Fibroblast of lung (primary cell): ENCODE measurements at places on chromosomes 3 and 15.

- peak; percentile 38 for DNase-seq
Observed at GRCh38 chr3:146469150-146470017, at the start of gene PLSCR2. Gene PLSCR2, minus strand, starts transcription at chr3:146469561. Its CDS starts 9,657 bp downstream, at chr3:146459904.

DNA sequence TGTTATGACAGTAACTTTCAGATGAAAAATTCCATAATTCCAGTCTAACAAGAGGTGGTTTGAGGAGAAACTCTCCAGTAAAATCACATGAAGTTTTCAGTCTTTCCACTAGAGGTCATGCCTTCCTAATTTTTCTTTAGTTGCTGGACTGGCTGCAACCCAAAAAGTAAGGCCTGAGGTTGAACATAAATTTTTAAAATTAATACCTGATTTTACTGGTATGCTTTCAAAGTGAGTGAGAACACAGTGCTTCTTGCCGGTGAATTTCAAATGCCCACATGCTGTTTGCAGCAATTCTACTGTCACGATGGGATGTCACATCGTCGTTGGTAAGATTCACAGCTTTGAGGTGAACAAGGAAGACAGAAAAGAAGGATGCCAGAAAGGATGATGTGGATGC is 89.0 kb upstream of the FGF12 start:
- DNase-seq, result peak; percentile 75

GRCh38 chr3:182393151-182393550 is 400.2 kb upstream of the ATP11B start:
- DNase-seq, result no peak

- no peak for DNase-seq
Observed at GRCh38 chr15:71281256-71281655, 166.0 kb downstream of the THSD4 start.

DNA sequence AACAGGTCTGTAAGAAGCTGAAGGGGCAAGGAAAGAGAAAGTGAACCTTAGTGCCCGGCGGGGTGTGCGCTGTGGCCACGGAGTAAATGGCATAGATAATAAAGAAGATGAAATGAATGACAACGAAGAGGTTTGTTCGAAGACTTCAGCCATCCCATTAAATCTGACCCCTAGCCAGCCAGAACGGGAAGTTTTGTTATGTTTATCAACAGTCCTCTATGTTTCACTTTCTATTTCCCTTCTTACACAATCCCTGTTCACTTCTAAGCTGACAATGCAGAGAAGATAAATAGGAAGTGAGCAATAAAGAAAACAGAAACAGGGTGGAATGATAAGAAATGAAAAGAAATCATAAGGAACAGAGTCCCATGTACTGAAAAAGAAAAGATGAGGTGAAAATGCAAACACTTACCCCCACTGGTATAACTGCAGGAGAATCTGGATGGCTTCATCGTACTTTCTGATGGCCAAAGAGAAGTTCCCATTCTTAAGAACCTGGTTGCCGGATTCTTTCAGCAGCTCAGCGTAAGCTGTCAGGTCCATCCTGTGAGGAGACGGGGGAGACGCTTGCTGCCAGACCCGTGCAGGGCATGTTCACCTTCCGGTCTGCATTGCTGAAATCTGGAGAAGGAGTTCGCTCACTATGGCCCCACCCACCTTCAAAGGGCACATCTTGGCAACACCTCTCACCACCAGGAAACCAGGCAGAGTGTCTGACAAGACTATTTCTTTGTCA is 36.8 kb downstream of the TRANK1 start:
- DNase-seq, result peak; percentile 84

DNA sequence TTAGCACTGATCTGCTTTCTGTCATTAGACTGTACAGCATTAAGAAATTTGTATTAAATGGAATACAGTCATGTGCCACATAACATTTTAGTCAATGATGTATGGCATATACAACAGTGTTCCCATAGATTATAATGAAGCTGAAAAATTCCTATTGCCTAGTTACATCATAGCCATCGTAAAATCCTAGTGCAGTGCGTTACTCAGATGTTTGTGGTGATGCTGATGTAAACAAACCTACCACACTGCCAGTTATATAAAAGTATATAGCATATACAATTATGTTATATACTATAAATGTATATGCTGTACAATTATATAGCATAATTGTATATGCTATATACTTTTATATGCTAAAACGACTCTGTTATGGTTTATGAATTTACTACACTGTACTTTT is 41.7 kb downstream of the APH1B start:
- DNase-seq, result no peak

- DNase-seq, result peak; percentile 51
Observed at GRCh38 chr15:70856177-70856883, 2.4 kb upstream of the LARP6 start.

GRCh38 chr3:42780892-42781700 is 8.0 kb upstream of the CCDC13 start:
- DNase-seq, result peak; percentile 92

DNA sequence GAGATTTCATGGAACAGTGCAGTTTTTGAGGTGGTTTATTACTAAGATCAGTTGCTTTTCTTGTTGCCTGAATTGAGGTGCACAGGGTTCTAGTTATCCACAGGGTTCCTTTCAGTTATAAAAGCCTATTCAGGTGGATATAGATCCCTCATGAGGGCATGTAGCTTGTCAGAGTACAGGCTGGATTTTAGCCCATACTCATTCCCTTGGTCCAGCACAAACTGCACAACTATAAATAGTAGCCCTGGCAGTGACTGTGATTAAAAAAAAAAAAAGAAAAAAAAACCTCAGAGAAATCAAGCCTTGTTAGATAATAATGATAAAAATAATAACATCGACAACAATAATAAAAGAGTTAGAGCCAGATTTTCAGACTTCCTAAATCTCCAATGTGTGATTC is 154.3 kb downstream of the ZBBX start:
- no peak for DNase-seq

DNA sequence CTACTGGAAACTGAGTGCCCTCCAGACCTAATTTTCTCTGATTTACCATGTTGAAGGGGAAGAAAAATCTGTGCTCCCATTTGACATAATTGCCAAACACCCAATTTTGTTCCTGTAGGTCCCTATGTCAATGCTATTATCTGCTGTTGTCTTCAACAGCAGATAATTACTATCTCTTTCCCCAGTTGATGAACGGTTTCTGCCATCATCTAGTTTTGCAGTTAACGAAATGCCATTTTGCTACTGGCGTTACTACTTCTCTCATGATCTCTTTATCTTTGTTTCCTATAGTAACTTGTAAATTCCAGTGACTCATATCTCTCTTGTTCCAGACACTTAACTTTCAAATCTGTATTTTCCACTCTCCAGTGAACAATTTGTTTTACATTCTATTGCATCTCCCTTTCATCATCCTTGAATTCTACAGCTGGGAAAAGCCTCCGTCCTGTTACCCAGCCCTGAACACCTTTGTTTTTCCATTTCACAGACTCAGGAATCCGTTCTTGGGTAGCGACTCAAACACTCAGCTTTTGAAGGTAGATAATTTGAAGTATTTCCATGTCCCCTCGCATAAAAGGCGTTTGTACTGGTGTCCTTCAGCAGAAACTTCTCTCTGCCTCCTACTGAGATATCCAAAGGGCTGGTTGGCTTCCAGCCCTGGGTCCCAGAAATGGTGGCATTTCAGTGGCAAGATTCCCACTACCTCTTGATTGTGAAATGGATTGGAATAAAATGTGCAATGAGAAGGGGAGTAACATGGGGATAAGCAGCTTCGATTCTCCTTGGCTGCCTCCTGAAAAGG is 111.7 kb downstream of the FOXB1 start:
- peak; percentile 78 for DNase-seq

DNA sequence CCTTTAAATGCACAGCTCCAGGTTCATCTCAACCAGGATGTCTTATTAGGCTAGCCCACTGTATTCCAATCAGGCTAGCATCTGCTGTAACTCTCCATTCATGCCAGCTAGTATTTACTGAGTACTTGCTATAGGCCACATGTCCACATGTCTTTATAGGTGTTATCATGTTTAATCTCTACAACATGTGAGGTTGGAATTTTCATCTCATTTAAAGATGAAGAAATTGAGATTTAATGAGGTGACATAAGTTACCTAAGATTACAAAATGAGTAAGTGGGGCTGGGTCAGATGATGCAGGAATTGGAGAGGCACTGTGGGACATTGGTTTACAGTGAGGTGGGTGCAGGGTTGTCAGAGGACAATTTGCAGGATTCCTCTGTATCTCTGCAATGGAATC is 2.9 kb downstream of the IFT122 start:
- DNase-seq, result no peak

- no peak for DNase-seq
Observed at GRCh38 chr15:37888356-37888755, 46.1 kb upstream of the TMCO5A start.

- DNase-seq, result no peak
Observed at GRCh38 chr3:120749843-120750242, 7.3 kb downstream of the GTF2E1 start.

DNA sequence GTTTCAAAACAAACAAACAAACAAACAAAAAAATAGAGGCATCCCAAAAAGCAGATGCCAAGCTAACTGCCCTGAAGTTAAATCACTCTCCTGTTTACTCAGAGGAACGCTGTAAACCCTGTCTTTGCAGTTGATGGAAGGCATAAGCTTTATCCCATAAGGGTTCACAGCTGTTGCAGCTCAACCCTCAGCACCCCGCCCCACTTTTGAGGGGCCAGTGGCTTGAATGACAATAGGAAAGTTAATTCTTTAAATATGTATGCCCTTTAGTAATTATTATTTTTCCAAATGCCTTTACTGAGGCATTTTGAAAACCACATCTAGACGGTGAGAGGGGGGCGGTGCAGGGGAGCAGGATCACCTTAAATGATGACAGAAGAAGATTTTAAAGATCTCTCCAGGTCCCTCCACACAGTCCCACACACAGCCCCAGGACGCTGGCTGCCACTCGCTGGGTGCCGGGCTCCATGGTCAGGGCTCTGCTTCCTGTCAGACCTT is 272.1 kb downstream of the FAM43A start:
- no peak for DNase-seq

DNA sequence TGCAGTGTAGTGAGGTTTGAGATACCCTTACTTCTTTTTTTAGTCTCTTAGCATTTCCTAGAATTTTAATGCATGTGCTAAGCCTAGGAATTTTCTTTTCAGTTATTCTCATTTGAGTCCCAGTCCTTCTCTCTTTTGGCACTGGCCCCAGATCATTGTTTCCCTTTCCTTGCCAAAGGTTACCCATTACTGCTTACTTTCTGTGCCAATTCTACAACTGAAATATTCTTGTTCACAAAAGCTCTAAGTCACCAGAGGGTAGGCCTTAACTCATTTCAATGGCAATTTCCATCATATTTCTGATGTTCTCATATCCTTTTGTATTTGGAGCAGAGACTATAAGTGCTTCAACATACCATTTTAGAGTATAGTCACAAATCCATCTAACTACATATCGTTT is 199.6 kb upstream of the CBLB start:
- peak; percentile 25 for DNase-seq

- no peak for DNase-seq
Observed at GRCh38 chr3:159791336-159791735, 197.3 kb upstream of the IL12A start.

DNA sequence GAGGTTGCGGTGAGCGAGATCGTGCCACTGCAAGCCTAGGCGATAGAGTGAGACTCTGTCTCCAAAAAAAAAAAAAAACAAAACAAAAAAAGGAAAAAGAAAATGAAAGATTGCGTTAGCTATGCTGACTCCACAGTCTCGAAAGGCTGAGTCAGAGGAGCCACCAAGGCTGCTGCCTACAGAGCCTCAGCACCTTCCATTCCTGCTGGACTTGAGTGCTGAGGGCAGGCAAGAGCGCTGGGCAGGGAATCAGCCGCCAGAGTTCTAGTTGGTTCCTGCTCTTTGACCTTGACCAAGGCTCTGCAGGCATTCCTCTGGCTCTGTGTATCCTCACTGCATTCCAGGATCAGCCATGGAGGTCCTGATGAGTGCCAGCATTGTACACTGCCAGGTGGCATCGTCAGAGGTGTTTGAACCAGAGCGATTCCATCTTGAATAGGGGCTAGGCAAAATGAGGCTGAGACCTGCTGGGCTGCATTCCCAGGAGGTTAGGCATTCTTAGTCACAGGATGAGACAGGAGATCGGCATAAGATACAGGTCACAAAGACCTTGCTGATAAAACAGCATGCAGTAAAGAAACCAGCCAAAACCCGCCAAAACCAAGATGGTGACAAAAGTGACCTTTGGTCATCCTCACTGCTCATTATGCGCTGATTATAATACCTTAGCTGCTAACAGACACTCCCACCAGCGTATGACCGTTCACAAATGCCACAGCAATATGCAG is 5.9 kb downstream of the MESP2 start:
- peak; percentile 76 for DNase-seq

- DNase-seq, result no peak
Observed at GRCh38 chr3:186182850-186183249, 74.0 kb upstream of the ETV5 start.

GRCh38 chr3:177071496-177072156 is 125.7 kb downstream of the TBL1XR1 start:
- DNase-seq, result no peak

- DNase-seq, result no peak
Observed at GRCh38 chr3:130533247-130533646, 16.3 kb downstream of the COL6A6 start.

GRCh38 chr3:132418916-132419315 is 1.6 kb downstream of the DNAJC13 start:
- DNase-seq, result no peak

GRCh38 chr15:47184908-47185801 is 532.1 kb upstream of the SEMA6D start:
- DNase-seq, result peak; percentile 17
